Posterior cingulate gyrus (tissue), 11 donors: ENCODE measurements at places on chromosomes 13 and 19.

- peak; percentile 99 for DNase-seq
Measured at GRCh38 chr13:102394158-102395053, 7.4 kb downstream of the FGF14 start.

DNA sequence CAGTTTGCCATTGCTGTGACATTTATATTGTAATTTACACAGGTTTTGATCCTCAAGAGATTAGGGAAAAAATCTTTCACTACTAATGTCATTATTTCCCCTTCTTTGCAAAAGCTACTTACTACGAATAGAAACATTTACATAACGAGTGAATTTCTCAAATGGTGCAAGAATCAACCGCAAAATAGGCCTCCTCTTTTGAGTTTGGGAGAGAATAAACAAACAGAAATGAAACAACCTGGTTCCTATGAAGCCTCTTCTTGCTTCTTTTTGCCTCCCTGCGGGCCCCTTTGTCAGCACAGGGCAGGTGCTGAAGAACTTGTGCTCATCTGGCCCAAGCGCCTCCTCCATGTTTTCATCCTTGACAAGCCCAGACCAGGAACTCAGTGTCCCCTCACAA, 10.1 kb upstream of the GJA3 start:
- DNase-seq, result no peak

DNA sequence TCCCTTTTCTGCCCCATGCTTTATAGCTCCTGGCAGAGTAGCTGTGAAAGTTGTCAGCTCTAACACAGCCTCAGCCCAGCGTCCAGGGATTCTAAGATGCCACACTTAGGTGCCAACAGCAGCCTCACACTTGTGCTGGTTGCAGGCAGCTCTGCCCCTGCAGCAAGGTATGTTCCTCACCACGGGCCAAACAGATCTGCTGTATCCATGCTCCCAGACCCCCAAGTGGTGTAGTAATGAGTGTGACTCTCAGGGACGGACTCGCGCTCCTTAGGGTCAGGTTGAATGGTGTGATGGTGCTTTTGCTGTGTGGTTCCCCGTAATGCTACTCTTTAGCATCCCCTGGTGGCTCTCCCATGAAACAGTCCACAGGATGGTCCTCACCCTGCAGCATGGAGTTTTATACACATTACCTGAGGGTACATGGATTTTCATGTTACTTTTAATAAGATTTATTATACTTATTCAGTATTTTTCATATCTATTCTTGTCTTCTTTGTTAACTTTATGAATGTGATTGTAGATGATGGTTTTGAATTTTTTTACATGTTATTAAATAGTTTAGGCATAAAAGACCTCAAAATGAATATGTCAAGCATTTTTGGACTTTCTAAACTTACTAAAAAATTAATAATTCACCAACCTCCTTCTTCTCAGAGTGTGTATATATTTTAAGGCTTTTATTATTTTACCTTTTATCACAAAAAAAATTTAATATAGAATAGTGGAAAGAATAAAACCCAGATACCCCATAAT, 232.5 kb downstream of the SLC7A1 start:
- peak; percentile 48 for DNase-seq

GRCh38 chr13:111474136-111475002, 153.9 kb downstream of the TEX29 start:
- no peak for DNase-seq

DNA sequence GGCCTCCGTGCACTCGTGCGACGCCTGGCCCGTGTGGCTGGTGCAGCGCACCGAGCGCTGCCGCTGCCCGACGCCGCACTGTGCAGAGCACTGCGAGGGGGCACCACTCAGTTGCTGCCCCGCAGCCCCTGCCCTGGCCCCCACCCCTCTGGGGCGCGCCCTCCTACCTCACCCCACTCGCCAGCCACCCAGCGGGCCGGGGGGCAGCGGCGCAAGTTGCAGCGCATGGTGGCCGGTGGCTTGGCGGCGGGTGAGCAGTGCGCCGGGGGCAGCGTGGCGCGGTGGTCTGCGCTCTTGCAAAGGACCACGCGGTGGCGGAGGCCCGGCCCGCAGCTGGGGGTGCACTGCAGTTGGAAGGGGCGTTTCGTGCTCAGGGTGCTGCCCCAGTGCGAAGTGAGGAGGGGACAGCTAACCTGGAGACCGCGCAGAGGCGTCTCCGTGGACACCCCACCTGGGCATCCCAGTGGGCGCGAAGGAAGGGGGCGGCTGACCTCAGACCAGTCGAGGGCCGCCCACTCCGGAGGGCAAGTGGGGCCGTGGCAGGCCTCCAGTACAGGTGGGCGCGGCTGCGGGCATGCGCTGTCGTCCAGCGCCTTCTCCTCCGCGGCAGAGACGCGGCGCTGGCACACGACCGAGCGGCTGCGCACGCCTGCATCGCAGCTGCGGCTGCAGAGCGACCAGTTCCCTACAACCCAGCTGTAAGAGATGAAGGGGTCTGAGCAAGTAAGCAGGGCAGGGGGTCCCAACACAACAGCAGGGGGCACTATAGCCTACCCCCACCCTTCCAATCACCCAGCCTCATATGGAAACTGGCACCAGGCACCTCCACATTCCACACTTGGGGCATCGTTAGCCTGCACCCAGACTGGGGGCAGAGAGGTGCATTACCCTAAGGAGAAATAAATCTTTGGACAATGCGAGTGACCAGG, 8.0 kb upstream of the MYO1F start:
- DNase-seq, result no peak

DNA sequence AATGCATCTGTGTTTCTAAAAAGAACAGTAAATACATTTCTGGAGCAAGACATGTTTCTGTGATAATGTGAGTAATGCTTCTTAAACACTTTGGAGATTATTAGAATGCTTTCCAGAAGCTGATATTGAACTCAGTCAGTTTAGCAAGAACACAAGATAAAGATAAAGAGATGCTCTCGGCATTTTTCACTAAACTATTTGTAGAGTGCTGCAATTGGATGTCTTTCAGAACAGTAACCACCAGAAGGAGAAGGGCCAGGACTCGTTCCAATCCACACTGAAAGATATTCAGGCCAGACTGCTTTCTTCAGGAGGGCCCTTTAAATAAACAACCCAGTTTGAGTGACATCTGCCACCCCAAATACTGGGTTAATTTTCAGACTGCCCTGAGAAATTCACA, 456.0 kb downstream of the TBC1D4 start:
- no peak for DNase-seq

- no peak for DNase-seq
Measured at GRCh38 chr19:21472507-21472906, 32.9 kb upstream of the ZNF429 start.

GRCh38 chr19:47407417-47407774, 11.9 kb downstream of the MEIS3 start:
- DNase-seq, result peak; percentile 62

DNA sequence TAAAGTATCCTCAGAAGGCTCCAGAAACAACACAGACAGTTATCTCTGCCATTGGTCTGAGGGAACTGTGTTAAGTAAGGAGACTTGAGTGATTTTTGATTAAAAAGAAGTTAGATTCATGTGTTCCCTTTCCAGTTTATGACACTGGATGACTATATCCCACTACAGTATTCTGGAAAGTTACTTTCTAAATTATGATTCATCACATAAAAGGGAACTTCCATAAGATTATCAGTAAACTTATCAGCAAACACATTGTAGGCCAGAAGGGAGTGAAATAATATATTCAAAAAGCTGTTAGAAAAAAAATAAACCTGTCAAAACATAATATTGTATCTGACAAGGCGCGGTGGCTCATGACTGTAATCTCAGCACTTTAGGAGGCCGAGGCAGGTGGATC, 700.0 kb downstream of the SLITRK6 start:
- DNase-seq, result no peak

GRCh38 chr19:4620675-4621074, 18.6 kb upstream of the TNFAIP8L1 start:
- DNase-seq, result no peak

DNA sequence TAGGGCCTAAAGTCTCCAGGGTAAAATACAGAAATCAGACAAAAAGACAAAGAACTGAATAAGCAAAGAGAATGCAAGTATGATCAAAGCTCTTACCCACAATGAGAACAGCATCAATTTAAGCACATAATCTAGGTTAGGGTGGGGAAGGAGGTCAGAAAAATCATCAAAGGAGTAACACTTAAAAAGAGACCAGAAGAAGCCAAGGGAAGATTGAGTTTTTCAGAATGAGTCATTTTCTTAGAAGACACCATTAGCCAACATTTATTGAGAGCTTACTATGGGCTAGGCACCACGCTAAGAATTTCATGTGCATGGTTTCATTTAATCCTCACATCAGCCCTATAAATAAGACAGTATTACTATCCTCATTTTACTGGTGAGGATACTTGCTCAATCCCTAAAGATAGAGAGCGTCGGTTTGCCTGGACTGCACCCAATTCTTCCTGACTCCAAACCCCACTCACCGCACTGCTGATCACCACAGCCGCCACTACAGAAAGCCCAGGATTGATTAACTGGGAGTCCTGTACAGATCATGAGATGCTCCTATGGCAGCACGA, 1.7 kb upstream of the SHISA2 start:
- no peak for DNase-seq

DNA sequence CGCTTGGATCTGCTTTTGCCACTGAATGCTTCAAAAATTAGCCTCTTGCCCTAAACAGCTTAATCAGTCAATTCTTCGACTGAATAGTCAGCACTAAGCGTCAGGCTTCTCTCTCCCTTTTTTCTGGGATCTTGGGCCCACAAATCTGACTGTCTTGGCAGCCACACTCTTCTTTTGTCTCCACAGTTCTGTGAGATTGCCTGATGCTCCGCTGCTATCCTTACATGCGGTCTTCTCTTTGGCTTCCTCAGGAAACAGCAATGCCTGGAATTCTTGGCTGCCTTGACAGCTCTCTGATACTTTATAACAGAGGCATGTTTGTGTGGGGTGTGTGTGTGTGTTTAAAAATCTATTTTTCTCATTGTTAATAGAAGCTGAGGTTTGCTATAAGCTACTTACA, 32.6 kb downstream of the ERCC5 start:
- DNase-seq, result no peak

GRCh38 chr13:77002590-77003190, 10.8 kb downstream of the CLN5 start:
- no peak for DNase-seq

DNA sequence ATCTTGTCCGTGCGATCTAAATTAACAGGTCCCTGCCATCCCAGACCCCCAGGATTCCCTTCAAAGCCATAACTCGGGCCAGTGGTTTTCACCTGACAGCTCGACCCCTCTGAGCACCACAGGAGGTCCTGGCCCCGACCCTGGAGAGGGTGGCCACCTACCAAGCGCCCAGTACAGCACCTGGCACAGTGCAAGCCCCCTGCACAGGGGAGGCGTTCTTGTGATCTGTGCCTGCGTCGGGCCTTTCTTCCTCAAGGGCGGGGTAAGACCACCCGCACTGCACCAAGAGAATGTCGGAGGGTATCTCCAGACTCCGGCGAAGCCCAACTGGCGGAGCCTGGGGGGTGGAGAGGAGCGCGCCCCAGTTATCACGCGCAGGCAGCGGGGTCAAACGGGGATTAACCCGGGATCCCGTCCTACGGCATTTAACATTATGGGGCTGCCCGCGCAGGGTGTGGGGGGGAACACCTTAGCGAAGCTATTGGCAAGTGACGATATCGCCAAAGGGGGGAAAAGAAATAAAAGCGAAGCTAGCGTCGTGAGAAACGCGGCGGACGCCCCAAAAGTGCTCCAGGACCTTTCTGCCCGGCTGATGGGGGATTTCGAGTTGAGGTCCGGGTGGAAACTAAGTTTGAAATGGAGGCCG, 1.3 kb upstream of the HNRNPL start:
- DNase-seq, result no peak

DNA sequence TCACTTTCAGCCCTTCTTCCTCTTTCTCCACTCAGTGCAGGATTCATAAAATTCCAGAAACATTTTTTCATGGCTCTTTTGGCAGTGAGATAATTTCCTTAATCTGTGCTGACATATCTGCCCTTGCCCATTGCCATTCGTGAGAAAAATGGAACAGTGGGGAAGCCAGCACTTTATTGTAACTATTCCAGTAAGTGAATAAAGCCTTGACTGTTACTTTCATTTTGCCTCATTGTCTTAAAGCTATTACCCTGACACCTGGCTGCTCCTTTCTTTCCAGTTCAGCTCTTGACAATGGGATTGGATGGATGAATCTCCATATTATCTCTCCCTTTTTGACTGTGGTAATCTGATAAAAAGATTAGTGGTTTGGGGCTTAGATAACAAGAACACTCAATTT, 1068.1 kb upstream of the PCDH20 start:
- no peak for DNase-seq

- DNase-seq, result no peak
Measured at GRCh38 chr13:67275351-67275960, 45.3 kb upstream of the PCDH9 start.

DNA sequence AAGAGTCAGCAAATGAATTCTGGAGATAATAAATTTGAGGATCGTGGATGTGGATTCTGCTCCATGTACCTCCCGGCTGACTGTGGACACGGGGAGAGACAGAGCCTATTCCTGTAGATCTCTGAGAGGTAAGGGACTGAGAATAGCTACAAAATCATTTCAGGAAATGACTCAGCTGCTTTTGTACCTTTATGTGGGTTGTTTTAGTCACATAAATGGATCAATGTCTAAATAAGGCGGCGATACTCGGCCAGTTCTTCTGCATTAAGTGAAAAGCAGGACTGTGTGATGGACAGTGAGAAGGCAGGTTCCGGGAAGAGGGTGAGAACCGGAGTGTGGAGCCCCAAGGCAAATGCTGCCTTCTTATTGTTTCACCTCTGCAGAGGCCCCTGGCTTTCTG, 128.1 kb downstream of the EFNB2 start:
- no peak for DNase-seq

- DNase-seq, result no peak
Measured at GRCh38 chr13:99045396-99045795, 67.5 kb upstream of the DOCK9 start.

DNA sequence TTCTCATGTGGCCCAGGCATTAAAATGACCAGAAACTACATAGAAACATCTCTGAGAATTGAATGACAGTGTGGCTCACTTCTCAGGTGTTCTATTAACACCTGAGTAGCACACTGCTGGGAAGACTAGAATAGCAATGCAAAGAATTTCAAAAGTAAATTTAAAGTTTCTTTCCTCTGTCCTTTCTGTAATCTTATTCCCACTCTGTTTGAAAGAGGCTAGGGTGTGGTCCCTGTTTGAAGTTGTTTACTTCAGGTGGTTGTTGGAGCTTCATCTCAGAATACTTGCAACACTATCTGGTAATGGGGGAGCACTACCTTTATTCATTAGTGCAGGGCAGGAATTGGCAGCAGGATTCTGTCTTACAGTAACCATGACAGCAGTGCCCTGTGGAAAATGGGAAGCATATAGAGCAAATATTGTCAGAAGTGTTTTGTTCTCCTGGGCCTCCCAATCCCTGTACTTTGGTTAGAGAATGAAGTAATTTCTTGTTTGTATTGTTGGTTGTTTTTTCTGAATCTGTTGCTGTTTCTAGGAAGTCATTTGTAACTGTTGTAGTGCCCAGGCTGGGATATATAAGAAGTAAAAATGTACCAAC, 1210.2 kb upstream of the ATXN8OS start:
- DNase-seq, result no peak

DNA sequence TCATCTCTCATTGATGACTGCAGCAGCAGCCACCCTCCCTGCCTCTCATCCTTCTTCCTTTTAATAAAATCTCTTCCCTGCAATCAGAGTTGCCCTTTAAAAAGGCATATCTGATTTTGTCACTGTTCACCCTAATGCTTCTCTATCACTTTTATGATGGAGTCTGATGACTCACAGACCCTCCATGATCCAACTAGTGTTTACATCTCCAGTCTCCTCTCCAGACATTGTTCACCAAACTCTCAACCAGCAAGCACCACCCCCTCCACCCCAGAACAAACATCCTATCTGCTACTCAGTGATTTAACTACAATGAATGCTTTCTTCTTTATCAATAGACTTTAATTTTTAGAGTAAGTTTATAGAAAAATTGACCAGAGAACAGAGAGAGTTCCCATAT, 59.5 kb downstream of the TNFSF11 start:
- no peak for DNase-seq

- DNase-seq, result no peak
Measured at GRCh38 chr13:42807241-42807640, 25.9 kb downstream of the FAM216B start.
